ENCODE measurements at places on chromosomes 12 and 14.
A peak's percentile ranks its signal among the peaks of the same experiment; 100 is the strongest.

DNA sequence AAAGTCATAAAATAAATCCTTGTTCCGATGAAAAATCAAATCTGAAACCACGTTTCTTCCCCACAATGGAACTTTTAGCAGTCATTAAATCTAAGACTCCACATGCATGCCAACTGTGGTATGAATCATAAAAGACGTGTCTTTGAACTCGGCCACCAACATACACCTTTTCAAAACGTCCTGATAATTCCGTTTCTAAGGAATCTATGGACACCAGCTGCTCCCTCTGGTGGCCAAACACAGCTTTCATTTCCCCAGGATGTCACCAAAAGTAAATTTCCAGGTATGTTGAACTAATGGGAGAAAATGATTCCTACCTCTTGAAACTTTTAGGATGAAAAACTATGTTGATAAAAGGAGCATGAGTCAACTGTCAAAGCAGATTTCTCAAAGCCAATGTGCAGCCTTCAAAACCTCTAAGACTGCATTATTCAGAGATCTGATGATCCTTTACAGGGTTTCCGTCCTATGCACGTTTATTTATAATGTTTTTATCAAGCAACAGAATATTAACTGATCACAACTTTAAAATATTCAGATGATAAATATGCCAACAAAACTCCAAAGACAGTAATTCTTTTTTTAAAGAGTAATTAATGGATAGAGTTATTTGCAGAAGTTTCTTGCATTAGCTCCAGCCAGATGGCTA lies 96.2 kb downstream of the CIT start:
- no peaks in the 10 kb centered on the region for H3K4me1 ChIP-seq
- peaks cover 34% of the 10 kb centered on the region for H3K36me3 ChIP-seq
- no peak overlapping the region for H3K27ac ChIP-seq
- no peaks in the 10 kb centered on the region for H3K27me3 ChIP-seq
- DNase-seq: peak; percentile 28

DNA sequence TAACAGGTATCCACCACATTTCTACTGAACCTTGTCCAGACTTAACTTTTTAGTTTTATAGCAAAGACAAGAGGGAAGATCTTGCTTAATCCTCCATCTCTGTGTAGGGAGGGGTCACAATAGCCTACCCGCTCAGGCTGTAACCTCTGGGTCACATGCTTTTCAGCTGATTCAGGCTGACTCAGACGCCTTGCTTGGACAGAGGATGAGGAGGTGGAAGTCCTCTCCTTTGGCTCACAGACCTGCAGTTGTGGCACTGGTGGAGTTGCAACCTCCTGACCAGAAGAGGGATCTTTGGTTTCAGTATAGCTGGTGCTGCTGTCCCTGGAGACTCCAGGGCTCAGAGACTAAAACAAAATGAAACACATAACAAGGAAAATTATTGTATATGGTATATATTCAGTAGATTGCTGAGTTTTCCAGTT lies 16.2 kb downstream of the ACIN1 start:
- peaks cover 80% of the 10 kb centered on the region for H3K36me3 ChIP-seq
- no peak overlapping the region for H3K4me3 ChIP-seq
- H3K27me3 ChIP-seq: no peaks in the 10 kb centered on the region
- DNase-seq: no peak

DNA sequence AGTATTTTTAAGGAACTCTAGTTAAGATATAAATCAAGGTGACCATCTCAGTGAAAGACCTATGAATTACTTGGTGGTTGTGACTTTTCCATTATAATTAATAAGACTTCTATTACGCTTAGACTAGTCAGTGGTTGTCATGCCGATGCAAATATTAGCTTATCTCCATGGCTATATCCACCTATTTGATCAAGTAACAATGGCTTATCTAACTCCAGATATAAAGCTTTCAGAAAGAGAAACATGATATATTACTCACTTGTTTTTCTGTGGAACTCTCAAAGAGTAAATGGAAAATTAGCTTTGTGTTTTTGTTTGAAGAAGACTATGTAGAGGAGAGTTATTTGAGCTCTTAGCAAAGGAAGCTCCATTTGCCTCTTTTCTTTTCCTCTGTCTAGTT lies 323.8 kb upstream of the DCN start:
- H3K4me3 ChIP-seq: no peak overlapping the region
- DNase-seq: no peak
- H3K27ac ChIP-seq: no peak overlapping the region

GRCh38 chr12:55845361-55845760 lies 2.6 kb upstream of the MMP19 start:
- no peaks in the 10 kb centered on the region for H3K27me3 ChIP-seq
- no peak overlapping the region for H3K27ac ChIP-seq
- H3K4me1 ChIP-seq: peaks cover 24% of the 10 kb centered on the region
- no peaks in the 10 kb centered on the region for H3K36me3 ChIP-seq

- peak; percentile 38 for DNase-seq
- peaks cover 6% of the 10 kb centered on the region for H3K4me1 ChIP-seq
Measured at GRCh38 chr14:103057028-103057371, 349 bp downstream of the CDC42BPB start.
